ENCODE measurements at places on chromosomes 12 and 14.

GRCh38 chr12:5200278-5201087, 156.8 kb downstream of the KCNA5 start:
- peak; percentile 39 for ATAC-seq

DNA sequence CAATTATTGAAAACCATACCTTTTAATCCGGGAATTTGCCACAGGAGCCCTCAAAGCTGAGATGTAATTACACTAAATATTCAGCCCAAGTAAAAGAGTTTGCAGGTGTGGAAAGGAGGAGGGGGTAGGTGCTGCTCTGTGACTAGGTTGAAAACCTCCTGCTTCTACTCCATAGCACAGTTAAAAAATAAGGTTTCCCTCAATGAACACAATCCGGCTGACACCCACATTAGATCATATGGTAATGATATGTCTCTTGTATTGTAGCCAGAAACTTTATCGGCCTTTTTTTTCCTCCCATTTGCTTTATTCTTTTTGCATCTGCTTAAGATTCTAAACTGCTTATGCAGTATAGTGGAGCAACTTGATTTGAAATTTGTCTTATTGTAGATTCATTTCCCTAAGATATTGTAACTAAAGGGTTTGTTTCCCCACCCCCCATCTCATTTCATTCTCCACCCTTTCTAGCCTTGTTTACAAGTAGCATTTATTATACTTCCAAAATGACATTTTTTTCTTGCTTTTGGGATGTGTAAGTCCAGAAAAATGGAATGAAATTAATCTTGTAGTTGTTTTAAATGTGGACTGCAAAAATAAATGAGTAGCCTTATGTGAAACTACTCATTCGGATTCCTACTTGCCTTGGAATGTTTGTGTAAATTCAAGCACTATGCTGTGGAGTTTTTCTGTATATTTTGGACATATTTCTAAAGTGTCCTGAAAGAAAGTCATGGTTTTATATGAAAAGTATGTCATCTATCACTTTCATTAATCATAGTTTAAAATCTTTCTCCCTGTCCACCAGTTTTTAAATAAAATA, at the start of gene DCN:
DCN (minus strand) TSS at position 182 of the 820 bp plus-strand sequence. CDS start 4,265 bp downstream, outside the sequence.
- no peak for ATAC-seq

- no peak for ATAC-seq
Measured at GRCh38 chr14:89353766-89354113, 63.3 kb downstream of the FOXN3 start.

DNA sequence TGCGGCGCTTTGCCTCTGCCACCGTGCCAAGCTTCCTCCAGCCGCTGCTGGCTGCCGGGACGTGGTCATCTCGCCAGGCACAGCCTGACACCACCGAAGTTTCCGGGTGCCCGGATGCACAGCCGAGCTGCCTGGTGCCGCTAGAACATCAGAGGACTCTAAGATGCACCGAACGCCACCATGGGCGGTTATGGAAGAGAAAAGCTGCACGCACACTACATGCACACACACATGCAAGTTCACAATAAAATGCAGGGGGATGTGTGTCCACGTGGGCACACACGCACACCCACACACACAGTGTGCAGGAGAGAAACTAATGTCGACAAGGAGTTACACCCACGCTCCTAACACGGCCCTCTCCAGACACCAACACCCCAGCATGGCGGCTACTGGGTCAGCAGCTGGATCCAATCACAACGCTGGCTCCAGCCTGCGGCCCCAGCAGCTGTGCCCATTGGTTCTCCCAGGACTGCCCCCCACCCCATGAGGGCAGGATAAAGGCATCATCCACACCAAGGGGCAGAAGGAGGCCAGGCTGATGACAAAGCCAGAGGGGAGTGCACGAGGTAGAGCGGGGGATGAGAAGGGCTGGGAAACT, 82.7 kb downstream of the BCL11B start:
- no peak for ATAC-seq

DNA sequence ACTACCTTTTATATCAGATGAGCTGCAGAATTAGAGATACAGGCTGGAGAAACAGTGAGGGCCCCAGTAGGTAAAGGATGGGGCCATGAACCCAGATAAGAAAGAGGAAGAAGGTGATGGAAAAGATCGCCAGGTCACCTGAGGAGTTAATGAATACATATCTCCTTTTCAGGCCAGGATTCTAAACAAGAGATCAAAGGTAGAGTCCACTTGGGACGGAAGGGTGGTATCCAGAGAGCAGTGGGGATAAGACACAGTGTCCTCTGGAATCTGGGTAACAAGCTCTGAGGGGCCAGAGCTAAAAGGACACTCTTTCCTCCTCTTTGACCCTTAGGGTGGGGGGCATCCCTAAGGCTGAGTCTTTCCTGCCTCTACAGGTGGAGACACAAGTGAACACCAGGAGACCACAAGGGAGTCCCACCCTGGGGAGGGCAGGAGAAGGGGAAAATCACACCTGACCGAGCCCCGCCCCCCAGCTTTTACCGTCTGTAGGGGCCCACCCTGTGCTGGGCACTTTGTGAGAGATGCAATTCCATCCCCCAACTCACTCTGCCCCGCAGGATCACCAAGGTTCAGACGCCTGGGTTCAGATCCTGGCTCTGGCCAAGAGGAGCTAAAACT, 27.3 kb downstream of the SERPINA1 start:
- no peak for ATAC-seq

- peak; percentile 31 for ATAC-seq
Measured at GRCh38 chr12:44127966-44128710, 292.3 kb downstream of the TMEM117 start.

GRCh38 chr14:69354383-69355153, 43.5 kb downstream of the ERH start:
- ATAC-seq = peak; percentile 92

GRCh38 chr12:117874842-117875434, 93.9 kb downstream of the KSR2 start:
- peak; percentile 73 for ATAC-seq

DNA sequence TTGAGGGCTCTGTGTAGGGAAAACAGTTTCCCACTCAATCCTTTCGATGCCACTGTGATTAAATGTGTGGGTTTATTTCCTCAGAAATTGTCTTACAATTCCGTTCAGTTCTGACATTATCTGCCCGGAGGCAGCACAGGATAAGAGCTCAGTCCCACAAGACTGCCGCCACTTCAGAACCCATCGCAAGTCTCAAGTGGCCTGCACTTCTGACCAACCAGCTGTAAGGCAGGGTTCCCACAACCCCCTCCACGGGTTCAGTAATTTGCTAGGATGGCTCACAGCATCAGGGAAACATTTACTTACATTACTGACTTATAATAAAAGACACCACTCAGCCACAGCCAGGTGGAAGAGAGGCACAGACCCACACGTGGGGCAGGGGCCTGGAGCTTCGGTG, 17.2 kb downstream of the BDKRB2 start:
- ATAC-seq = no peak

GRCh38 chr12:114982760-114983159, 298.8 kb upstream of the TBX3 start:
- ATAC-seq = no peak

GRCh38 chr14:29390081-29390832, 537.4 kb downstream of the PRKD1 start:
- ATAC-seq = no peak

GRCh38 chr12:27896419-27896990, 76.0 kb downstream of the PTHLH start:
- no peak for ATAC-seq
